Activated CD4-positive, alpha-beta T cell treated with anti-CD3 and anti-CD28 coated beads, Interleukin-2, amount 50 U/mL, for 1 hour (primary cell): ENCODE measurements at places on chromosomes 2 and 18.

DNA sequence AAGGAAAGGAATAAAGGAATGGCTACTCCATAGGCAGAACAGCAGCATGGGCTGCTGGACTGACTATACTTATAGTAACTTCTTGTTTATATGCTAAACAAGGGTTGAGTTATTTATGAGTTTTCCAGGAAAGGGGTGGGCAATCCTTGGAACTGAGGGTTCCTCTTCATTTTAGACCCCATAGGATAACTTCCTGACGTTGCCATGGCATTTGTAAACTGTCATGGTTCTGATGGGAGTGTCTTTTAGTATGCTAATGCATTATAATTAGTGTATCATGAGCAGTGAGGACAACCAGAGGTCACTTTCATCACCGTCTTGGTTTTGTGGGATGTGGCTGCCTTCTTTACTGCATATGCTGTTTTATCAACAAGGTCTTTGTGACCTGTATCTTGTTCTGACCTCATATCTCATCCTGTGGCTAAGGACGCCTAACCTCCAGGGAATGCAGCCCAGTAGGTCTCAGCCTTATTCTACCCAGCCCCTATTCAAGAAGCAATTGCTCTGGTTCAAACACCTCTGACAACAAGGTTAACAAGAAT lies 98.6 kb upstream of the CABLES1 start:
- no peak for DNase-seq

GRCh38 chr2:42138163-42139015 lies 30.8 kb upstream of the EML4 start:
- DNase-seq: no peak

- no peak for DNase-seq
These were observed 204.2 kb downstream of the L3MBTL4 start for GRCh38 chr18:6210349-6211173.

DNA sequence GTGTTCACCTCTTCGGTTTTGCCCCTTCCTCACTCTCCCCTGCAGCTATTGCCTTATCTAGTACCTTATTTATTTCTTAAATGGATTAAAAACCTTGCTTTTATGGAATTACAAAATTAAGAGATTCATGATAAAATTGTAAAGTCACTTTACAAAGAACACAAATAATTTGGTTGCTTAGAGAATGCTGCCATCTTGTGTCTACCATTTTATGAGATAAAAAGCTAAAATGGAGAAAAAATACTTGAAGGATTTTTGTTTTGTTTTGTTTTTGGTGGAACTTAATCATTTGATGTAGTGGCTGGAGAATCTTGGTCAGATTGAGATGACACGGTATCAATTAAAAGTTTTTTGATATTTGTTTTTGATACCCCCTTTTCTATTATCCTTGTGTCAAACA lies 69.6 kb downstream of the R3HDM1 start:
- no peak for DNase-seq

GRCh38 chr2:205934443-205934842 lies 151.5 kb downstream of the INO80D start:
- DNase-seq: no peak

DNA sequence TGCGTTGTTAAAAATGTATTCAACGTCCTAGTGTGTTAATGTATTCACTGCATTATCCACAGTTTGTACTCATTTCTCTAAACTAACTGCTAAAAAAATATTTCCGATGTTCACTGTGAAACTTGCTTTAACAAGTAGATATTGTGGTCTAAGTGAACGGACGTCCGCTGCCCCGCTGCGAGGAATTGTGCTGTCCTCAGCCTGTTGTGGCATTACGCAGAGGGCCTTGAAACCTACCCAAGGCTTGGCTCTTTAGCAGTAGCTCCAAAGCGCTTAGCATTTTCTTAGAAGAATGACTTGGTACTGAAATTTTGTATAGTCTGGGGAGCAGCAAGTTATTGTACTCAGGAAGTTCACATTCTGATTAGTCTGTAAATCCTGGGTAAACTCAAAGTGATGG lies 136.5 kb upstream of the SP5 start:
- no peak for DNase-seq

- DNase-seq: no peak
These were observed 187.9 kb upstream of the LHCGR start for GRCh38 chr2:48943436-48943835.

DNA sequence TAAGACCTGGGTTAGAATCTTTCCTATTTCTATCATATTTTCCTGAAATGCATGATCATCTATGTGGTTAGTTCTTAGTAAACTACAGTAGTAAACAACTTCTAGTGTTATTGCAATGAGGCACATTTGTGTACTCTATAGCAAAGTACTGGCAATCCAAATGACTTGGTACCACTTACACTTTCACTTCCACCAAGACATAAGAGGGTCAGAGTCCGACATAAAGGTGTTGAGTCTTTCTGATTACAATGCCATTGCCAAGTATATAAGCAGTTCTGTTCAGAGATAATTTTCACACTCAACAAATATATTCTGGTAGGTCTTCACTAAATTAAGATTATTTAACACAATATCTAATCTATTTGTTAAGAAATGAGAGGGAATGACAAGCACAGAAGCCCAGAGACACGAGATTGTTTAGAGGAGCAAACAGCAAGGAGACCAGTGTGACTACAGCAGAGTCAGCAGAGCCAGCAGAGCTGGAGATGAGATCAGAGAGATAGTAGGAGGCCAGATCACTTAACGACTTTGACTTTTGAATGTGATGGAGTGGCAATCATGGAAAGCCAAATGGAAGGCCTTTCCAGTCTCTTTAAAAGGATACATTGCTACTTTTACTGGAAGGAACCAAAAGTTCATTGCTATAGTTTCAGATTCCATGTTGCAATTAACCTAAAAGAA lies 27.5 kb downstream of the SOS1 start:
- DNase-seq: no peak

DNA sequence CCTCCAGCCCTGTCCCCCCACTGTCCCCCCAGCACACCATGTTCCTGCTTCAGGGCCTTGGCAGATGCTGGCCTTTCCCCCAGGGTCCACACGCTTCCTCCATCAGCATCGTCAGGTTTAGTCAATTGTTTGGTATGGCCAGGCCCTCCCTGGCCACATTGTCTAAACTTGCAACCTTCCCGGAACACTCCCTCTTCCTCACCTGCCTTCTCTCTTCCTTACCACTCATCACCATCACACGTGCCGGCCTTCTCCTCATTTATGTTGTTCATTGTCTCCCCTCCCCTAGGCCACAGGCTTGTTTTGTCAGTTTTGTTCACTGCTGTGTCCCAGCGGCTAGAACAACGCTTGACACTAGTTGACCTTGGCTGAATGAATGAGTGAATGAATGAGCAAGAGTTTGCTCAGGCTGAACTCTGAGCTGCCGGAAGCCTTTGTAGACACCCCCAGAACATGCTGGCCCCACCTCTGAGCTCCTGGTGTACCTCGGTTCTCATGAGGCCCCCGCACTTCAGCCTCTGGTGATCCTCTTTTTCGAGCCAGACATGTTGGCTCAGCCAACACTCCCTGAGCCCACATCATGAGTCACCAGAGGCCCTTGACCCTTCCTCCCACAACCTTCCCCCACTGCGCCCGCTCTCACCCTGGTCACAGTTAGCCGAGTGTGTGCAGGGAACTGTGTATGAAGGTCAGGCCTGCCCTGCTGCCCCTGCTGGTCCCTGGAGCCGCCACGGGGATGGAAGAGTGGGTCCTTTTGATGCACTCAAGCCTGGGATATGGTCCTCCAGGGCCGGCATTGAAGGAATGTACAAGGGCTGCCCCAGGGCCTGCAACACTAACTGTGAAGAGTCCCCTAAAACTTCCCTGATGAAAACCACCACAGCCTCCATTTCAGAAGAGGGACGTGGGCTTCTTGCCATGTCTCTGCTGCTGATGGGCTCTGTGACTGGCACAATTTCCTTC lies 57.5 kb downstream of the HS1BP3 start:
- DNase-seq: no peak

DNA sequence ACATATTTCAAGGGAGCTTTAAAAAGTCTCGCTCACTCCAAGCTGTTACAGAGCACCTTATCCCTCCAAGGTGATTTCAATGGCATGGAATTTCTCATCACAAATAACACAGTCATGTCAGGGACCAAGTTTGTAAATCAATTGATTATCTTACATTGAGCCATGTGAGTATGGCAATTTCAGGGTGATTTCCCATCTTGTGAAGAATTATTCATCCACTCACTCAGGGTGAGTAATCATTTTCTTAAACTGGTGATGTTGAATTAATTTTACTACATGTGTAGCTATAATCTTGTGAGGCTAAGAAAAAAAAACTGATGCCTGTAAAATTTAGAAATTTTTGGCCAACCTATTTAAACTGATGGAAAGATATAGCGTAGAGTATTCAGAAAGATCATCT lies 3.3 kb upstream of the ABCA12 start:
- no peak for DNase-seq

DNA sequence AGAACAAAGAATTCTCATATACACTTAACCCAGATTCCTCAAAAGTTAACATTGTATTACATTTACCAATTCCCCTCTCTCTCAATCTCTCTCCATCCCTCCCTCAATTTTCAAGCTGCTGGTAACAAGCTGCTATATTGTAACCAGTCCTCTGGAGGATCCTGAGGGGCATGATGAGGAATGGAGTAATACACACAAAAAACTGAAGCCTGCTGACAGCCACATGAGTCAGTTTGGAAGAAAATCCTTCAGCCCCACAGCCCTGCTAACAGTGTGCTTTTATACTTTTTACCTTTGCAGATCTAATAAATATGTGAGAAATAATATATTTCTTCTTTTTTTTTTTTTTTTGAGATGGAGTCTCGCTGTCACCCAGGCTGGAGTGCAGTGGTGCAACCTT lies 165.7 kb upstream of the RAB12 start:
- no peak for DNase-seq

DNA sequence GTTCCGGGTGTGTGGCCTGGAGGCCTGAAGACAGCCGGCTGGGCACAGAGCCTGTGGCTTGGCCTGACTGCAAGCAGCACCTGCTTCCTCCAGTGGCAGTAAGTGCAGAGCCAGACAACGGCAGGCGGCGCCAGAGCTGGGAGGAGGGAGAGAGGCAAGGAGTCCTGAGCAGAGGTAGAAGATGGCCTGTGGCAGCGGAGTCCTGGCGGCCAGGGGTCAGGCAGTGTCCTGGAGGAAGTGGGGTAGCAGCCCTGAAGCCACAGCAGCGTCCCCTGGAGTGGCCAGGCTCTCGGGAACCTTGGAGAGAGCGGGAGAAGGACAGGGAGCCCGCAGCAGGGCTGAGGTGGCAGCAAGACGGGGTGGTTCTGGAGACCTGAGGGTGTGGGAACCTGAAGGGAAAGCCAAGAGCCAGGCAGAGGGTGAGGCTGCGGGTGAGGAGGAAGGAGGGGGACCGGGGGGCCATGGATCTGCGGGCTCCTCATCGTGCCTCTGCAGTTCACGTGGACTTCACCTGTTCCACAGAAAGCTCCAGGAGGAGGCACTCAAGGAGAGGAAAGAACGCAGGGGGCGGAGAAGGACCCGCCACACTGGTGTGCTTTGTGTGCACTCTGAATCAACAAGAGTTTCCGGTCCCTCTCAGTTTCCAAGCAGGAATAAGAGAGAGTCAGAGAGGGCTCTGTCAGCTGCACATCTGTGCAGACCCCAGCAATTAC lies 85.9 kb downstream of the USP40 start:
- no peak for DNase-seq

DNA sequence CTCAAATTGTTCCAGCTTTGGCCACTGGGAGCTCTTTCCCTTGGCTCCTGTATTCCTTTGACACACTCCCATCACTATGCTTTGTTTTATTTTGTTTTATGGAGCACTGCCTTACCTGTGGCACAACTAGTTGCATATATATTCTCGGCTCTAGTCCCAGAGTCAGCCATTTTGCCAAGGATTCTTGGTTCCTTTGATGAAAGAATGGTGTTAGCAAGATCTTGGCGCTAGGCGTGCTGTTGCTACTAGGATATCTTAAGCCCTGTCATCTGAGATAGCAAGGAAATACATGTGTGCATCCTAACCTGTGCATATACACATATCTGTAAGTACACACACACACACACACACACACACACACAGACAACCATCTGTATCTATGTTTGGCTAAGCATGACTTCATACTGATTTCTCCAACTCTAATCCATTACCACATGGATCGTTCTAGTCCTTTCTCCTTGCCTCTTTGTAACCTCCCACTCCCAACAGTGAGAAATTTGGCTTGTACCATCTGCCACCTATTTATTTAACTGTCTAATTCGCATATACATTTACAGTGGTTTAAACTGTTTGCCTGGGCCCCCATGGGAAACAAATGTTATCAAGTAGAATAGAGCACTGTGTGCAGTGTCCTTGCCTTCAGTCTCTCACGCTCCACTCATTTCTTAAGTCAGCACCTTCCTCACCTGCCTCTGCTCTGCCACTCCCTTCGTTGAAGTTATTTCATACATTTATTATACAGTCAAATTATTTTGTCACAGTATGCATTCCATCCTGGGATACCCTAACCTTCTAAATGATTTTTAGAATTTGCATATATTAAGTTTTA lies 137.5 kb upstream of the MAP3K20 start:
- DNase-seq: no peak

GRCh38 chr2:132253496-132254305 lies 91.9 kb upstream of the ANKRD30BL start:
- no peak for DNase-seq

- DNase-seq: no peak
These were observed 13.5 kb downstream of the PASK start for GRCh38 chr2:241135737-241136136.

DNA sequence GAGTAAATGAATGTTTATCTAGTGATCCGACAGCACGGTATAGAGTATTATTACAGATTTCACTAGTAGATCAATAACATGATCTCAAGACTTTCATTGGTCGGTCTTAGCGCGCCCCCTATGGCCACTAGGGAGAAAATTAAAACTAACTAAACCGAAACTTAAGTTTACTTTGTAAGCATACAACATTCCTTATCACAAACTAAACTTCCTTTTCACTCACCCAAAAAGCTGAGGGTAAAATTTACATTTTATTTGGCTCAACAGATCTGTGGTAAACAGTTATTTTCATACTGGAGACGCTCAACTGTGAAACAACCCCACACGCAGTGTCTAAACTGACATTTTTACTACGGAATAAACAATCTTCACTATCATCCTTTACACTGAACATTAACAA lies 215.6 kb upstream of the MAP2 start:
- DNase-seq: no peak
